ENCODE measurements at places on chromosomes 7 and 10.

DNA sequence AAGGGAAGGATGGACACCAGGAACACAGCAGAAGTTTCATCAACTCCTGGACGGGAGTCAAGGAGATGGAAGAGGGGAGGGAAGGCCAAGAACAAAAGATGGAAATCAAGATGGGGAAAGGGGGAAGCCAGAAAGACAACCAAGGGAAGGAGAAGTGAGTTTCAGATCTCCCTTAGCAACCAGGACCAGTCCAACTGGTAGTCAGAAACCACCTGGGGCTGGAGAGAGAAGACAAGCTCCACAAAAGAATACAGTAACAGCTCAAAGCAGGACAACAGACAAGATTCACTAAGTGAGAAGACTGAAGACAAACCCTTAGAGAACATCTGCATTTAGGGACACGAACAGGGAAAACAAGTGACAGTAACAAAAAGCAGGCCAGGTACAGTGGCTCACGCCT lies 30.6 kb downstream of the CDCA7L start:
- no peak for DNase-seq

- DNase-seq = no peak
These were observed 109.5 kb downstream of the PRKG1 start for GRCh38 chr10:51183783-51184182.

DNA sequence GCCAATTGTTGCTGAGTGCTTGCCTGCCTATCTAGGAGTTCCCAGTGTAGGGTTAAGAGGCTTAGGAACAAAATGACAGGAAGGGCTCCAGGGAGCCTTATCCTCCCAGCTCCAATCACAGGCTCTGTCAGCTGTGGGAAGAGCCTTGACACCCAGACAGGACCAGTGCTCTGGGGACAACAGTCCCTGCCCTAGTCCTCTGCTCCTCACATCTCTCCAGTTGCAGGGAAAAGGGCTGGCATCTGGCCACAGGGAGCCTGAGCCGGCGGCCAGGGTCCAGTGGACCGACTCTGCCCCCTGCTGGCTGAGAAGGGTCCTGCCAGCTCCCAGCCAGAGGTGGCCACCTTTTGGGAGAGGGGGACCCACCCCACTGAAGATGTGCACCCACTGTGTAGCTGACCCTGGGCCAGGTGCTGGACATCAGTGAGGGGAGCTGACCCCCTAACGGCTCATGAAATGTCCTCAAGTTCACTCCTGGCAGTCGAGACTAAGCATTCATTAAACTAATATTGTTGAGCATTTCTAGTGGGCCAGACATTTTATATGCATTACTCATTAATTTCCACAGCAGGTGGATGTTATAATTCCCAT lies 17.6 kb downstream of the DNAJB12 start:
- peak; percentile 58 for DNase-seq

DNA sequence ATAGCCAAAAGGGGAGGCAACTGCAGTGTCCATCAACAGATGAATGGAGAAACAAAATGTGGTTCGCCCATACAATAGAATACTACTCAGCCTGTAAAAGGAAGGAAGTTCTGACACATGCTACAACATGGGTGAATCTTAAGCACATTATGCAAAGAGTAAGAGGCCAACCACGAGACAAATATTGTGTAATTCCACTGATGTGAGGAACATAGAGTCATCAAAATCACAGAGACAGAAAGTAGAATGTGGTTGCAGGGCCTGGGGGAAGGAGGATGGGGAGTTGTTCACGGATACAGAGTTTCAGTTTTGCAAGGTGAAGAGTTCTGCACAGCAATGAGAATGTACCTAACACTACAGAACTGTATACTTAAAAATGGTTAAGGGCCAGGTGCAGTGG lies 13.7 kb upstream of the C10orf71 start:
- DNase-seq = no peak

GRCh38 chr7:5777932-5778331 lies 3.5 kb downstream of the RNF216 start:
- DNase-seq = no peak

- DNase-seq = no peak
These were observed 126.1 kb upstream of the PRSS58 start for GRCh38 chr7:142383841-142384492.

DNA sequence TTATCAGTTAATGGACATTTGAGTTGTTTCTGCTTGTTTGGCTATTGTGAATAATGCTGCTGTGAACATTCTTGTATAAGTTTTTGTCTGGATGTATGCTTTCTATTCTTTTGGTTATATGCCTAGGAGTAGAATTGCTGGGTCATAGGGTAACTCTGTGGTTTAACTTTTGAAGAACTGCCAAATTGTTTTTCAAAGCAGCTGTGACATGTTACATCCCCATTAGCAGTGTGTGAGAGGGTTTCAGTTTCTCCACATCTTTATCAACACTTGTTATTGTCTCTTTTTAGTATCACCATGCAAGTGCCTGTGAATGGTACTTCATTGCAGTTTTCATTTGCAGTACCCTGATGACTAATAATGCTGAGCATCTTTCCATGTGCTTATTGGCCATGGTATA lies 2.1 kb upstream of the NDUFB8 start:
- no peak for DNase-seq

DNA sequence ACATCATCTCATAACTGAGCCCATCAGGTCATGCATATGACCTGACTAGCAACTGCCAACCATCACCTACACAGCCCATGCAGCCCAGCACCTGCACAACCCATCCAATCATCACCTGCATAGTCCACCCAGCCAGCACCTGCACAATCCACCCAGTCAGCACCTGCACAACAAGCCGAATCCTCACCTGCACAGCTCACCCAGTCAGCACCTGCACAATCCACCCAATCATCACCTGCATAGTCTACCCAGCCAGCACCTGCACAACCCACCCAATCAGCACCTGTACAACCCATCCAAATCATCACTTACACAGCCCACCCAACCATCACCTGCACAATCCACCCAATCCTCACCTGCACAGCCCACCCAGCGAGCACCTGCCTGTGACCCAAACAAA lies 33.4 kb upstream of the WDFY4 start:
- DNase-seq = no peak

- DNase-seq = no peak
These were observed 350.6 kb downstream of the TFEC start for GRCh38 chr7:115679976-115680375.

Data from activated T-cell treated with anti-CD3 and anti-CD28 coated beads for 4 hours (primary cell).